ENCODE measurements at places on chromosomes 2 and 18.

- DNase-seq = no peak
Observed at GRCh38 chr18:23902396-23902795, 112.2 kb upstream of the TTC39C start.

DNA sequence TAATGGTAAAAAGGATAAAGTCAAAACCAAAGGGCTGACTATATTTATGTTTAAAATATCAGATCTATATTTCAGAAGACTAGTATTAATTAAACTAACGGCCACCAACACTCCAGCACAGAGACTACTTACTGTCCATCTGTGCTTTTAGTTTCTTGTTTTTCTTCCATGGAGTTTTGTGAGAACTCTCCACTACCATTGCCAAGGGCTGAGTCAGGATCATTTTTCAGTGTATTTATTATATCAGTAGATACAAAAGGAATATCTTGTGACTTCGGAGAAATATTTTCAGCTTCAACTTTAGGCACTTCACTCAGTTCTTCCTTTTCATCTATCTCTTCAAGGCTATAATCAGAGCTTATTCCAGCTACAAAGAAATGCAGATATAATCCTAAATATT is 79.1 kb upstream of the GRB14 start:
- no peak for DNase-seq

GRCh38 chr18:57253903-57254302 is 98.5 kb upstream of the ST8SIA3 start:
- DNase-seq = no peak

GRCh38 chr2:241112592-241112991 is 10.5 kb upstream of the MTERF4 start:
- no peak for DNase-seq

- DNase-seq = no peak
Observed at GRCh38 chr2:3242747-3243369, 134.8 kb downstream of the EIPR1 start.

- DNase-seq = no peak
Observed at GRCh38 chr2:215619989-215620388, 184.1 kb upstream of the FN1 start.

GRCh38 chr2:142681952-142682351 is 195.5 kb upstream of the KYNU start:
- DNase-seq = no peak

GRCh38 chr2:196252408-196253115 is 81.2 kb upstream of the STK17B start:
- no peak for DNase-seq

GRCh38 chr2:234981197-234982095 is 29.6 kb downstream of the SH3BP4 start:
- DNase-seq = no peak

DNA sequence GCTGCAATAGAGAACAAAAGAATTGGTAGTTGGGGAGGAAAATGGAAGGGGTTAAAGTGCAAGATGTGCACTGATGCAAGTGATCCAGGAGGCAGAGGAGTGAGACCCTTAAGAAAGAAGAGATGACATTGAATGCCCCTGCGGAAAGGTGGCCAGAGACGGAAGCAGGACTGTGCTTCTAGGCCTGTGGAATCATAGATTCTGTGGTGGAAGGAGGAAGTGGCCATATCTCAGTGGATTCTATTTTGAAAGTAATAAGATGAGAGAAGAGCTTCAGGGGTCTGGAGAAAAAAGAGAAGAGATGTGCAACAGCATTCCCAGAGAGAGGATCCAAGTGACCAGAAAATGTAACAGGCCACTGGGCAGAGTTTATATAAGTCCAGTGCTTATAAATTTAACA is 18.6 kb upstream of the GYPC start:
- DNase-seq = no peak

DNA sequence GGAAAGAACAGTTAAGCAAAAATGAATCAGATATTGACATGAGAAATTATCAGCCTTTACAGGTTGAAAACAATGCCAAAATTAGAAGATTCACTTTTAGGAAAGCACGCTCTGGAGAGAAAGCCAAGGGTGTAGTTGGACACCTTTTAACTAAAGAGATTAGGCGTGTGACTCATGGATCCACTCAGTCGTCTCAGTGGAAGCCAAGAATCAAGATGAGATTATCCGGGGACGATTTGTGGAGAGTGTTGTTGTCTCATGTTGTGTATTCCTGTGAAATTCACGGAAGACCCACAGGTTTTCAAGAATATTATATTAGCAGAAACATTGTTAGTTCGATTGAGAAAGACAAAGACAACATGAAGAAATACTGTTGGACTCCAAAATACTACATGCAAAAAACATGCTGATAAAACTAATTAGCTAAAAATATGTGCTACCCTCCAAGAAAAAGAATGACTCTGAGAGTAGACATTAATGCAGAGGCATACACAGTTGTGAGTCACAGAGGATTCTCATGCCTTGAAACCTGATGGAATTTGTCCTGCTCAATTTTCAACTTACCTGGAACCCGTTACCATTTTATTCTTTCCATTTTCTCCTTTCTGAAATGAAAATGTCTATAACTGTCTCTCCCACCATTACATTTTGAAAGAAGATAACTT is 192.1 kb upstream of the RND3 start:
- DNase-seq = no peak

DNA sequence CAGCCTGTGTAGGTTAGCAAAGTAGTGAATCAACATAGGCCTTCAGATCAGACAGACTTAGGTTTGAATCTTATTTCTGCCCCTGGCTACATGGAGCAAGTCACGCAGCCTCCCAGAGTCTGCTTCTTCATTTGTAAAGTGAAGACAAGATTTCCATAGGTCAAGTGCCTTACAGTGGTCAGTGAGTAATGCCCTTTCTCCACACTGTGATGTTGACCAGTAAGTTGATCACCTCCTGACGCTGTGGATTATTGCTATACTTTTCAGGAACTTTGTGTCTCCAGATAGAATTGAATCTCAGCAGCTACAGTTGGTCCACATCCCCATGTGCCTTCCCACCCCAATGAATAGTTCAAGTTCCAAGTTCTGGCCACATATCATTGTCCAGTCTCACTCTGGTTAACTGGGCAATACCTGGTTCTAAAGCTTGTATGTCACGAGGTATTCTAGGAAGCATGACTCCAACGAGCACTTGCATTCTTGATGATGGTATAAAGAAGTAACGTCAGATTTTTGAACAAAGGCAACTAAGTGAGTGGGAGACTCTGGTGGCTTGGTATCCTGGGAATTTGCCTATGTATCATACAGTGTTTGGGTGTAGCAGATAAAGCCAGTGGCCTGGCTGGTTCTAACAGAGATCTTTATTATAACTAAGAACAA is 2.1 kb upstream of the CLIP4 start:
- DNase-seq = no peak

- DNase-seq = no peak
Observed at GRCh38 chr18:45539491-45539891, 75.8 kb upstream of the SLC14A2 start.

GRCh38 chr2:70897977-70898226 is 37.8 kb upstream of the ATP6V1B1 start:
- no peak for DNase-seq

DNA sequence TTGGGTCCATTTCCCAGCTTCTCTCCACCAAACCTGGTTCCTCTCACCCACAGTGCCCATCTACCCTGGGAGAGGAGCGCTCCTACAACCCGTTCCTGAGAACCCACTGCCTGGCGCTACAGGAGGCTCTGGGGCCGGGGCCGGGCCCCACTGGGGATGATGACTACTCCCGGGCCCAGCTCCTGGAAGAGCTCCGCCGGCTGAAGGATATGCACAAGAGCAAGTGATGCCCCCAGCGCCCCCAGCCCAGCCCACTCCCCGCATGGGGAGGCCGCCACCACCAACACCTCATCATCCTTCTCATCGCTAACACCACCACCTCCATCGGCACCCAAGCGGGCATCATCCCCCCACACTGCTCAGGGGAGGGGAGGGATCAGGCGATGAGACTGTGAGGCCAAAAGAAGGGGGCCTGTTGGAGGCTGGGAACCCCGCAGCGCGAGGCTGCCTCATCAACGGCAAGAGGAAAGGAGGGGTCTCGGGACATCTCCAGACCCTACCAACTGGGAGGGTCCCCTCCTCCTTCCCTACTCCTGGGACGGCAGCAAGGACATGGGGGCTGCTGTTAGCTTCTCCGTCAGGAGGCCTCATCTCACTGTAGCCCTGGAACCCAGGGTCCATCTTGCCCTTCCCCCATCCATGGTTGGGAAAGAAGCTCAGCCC is 11.8 kb upstream of the CATIP start:
- no peak for DNase-seq

DNA sequence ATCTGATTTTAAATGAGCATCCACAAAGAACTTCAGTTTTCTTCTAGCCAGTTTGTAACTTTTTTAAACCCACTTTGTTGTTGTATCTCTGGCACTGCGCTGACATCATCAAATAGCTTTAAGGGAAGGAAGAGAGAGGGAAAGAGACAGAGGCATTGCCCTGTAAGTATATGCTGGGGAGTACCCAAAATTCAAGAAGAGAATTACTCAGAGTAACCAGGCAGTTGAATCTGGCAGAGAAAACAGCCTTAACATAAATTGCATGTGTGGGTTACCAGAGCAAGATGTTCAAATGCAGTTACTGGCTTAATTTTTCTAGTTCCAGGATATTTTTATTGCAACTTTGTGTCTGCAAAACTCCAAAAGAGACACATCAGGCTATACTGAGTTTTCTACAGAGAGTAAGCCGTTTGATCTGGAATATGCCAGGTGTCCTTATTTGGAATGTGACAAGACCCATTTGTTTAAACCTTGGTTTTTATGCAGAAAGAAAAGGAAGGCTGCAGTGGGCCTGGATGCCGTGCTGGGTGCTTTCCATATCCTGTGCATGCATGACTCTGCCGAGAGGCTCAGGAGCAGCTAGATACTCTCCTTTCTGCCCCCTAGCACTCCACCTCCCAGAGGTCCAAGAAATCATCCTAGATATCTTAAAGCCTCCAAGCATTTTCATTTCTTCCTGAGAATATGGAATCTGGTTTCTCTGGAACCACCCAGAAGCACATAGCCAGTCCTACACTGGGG is 93.7 kb downstream of the MAPRE2 start:
- DNase-seq = no peak

DNA sequence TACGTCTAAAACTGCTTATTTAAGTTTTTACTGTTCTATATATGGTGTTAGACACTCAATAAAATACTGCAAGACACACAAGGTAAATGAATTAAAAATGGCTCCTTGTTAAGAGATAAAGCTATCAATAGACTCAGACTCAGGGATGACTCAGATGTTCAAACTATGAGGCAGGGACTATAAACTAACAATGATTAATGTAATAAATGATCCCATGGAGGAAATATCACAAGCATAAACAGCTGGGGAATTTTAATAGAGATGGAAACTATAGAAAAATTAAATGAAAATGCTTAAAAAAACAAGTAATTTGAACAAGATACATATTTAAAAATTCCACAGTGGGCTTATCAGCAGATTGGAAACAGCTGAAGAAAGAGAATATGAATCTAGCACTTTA is 650.8 kb downstream of the DCDC2C start:
- no peak for DNase-seq

- DNase-seq = no peak
Observed at GRCh38 chr18:33697498-33697897, 119.5 kb downstream of the ASXL3 start.

DNA sequence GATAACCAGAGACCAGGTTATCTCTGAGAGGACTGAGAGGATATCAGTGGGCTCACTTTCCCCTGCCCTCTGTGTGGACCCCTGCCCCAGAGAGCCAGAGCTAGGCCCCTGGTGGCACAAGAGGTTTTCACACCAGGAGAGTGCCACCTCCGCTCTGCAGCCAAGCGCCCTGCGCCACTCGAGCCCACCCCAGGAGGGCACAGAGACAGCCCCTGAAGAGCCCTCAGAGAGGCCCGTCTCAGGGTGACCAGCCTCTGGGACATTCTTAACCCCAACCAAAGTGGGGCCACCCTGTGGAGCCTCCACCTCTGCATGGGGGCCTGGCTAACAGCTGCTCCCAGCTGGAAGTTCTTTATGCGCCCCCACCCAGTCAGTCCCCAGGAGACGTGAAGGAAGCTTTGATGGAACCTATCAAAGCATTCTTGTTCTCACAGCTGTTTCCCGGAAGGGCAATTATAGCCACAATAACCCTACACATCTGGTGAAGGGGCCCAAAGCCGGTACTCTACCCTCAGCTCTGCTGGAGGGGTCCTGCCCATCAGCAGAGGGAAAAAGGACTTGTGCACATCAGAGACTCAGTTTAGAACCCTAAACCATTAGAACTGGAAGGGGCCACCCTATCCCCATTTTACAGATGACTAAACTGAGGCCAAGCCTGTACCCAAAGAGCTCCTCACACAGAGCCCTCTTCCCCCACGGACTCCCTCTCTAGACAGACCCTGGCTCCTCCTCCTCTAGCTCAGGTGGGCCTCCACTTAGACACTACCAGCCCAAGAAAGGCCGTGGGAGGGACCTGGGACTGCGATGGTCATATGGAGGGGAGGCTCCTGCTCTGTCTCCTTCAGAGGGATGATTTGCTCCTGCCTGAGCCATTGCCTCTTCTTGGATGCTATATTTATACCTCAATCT is 101.1 kb downstream of the ZFP36L2 start:
- no peak for DNase-seq

DNA sequence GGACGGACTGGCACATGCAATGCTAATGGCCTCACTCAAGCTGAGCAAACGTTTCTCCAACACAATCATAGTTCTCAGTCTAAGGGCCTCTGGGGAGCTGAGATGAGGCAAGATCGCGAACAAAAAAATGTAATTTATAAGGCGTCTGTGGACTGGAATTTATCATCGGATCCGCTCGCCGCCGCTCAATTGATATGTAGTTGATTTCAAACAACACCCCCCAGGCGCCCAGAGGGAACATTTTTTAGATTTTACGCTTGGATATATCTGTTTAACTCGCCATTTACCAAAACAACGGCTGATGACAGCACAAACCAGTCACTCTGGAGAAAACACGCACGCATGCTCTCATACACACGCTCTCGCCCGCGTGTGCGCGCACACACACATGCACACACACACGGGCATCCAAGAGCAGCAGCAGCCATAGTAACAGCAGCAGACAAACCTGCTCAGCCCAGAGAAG is 335.8 kb downstream of the SMAD2 start:
- peak; percentile 61 for DNase-seq

- no peak for DNase-seq
Observed at GRCh38 chr2:195331129-195331528, 325.9 kb upstream of the SLC39A10 start.

DNA sequence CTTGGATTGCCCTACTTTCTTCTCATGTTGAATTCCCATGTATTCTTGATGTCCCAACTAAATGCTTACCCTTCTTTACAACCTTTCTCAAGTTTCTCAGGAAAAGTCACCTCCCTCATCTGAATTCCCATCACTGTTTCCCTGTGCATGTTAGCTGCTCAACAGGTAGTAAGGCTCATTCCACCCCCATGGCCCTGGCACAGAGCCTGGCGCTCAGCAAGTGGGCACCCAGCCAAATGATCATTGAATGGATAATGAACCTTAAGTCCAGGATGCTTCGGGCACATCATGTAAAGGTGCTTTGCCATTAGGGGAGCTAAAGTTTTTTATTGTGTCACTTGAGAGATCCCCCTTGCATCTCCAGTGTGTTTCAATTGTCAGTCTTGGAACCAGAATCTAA is 124.0 kb downstream of the PKP4 start:
- DNase-seq = no peak

- DNase-seq = no peak
Observed at GRCh38 chr2:97966545-97967215, 29.1 kb downstream of the TMEM131 start.
